ENCODE measurements at places on chromosomes 5 and 9.

- no peak for DNase-seq
These were observed 475.1 kb downstream of the TMEM232 start for GRCh38 chr5:110251366-110251765.

- no peak for DNase-seq
These were observed 3.8 kb downstream of the FAM219A start for GRCh38 chr9:34454571-34455065.

DNA sequence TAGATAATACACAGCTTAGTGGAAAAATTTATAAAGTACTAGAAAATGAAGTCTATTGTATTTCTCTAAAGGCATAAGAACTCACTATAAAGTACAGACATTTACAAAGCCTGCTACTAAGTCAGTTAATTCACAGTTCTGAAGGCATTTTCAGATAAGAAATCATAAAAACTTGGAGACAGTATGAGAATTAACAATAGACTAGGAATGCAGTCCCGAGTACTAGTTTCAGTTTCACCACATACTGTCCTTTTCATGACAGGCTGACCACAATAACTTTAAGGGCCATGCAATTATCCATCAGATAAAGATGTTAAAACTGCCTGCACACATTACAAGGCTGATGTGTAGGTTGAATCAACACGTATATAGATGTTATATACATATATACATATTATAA is 362.6 kb upstream of the SMC2 start:
- no peak for DNase-seq

DNA sequence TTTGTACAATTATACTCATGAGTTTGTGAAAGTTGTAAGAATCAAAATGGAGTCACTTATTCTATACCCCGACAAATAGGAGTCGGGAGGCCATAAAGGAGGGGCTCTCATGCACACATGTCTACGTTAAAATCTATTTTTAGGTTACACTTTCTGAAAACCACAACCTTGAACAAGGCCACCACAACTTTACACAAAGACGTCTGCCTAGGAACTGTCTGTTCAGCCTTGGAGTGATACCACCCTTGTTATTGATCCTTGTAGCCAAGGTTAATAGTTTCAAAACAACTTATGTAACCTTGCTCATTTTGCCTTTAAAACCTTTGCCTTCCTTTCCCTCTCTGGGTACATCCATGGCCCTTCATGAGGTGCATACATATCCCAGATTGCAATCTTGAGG is 4.1 kb upstream of the NDFIP1 start:
- no peak for DNase-seq

DNA sequence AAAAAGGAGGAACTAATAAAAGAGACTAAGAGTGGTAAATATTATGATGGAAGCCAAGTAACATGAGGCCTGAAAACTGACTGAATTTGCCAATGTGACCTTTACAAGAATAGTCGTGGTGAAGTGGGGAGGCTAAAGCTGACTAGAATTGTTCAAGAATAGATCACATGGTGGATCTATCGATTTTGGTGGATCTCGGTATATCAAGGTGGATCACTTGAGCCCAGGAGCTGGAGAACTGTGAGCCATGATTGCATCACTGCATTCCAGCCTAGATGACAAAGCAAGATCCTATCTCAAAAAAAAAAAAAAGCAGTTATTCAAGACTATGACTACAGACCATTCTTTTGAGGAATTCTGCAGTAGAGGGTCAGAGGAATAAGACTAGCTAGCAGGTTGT is 15.1 kb downstream of the ERMP1 start:
- no peak for DNase-seq

- no peak for DNase-seq
These were observed 42.2 kb upstream of the FABP6 start for GRCh38 chr5:160187091-160187490.

DNA sequence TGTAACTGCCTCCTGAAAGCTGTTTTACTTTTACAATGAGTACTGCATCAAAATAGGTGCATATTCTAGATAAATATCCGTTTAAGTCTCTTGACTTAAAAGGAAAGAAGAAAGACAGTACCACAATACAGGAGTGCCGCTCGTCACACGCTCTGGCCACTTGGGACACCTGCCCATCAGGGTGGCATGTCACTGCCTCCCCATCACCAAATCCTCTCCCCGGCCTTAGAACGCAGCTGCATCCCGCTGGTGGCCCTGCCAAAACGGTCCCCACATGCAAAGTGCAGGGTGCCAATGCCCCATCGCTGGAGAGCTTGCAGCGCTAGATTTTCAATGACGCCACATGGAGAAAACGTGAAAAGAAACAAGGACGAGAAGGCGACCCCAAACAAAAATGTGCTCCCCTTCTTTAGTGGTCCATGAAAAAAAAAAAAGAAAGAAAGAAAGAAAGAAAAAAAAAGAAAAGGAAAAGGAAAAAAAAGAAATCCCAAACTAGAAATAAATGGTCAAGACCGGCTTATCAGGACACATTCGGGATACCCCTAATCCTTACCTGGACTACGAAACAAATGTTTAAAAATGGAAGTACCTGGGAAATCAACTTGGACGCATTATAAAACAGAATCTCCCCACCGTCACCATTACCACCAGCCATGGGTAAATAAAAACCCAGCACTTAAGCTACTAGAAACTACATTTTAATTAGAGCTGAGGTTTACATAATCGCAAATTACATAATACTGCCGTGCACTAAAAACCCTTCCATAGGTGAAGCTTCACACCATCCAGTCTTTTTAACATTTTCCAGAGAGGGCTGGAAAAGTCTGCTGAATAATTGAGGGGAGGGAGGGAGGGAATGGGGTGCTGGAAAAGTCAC is 1.0 kb downstream of the ANKH start:
- DNase-seq: no peak

GRCh38 chr9:18067548-18068120 is 406.3 kb upstream of the ADAMTSL1 start:
- no peak for DNase-seq

DNA sequence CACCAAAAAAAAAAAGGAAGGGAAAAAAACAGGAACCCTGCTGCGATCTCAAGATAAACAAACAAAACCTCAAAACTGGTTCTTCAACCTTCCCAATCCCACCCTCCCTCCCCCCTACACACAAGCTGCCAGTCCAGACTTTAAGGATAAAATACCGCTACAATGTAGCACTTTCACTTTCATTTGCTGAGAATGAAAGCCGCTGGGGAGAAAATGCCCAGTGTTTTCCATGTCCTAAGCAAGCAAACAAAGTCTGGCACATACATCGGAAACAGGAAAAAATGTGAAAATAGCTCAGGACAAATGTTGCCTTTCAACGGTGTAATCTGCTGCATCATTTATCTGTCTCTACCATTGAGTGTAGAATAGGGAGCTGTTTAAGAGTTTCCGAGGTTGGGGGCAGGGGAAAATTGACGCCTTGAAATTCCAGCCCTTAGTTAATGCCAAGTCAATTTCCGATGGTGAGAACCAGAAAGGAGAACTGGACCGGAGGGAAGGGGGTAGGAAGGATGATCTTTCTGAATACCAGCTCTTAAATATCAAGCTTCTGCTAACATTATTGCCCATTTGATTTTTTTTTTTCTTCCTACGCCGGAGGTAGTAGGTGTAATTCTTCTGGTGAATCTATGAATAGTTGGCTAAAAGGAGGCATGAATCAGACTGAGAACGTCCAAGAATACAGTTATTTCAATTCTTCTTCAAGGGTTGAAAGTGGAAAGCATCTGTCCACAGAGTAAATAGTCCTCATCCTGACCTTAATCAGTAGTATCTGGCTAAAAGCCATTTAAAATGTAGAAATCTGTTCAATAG is 1.2 kb upstream of the ADAMTS6 start:
- DNase-seq: no peak
